Activated CD4-positive, alpha-beta T cell treated with anti-CD3 and anti-CD28 coated beads, Interleukin-2, amount 50 U/mL, for 48 hours (primary cell): ENCODE measurements at places on chromosomes 12 and 14.

DNA sequence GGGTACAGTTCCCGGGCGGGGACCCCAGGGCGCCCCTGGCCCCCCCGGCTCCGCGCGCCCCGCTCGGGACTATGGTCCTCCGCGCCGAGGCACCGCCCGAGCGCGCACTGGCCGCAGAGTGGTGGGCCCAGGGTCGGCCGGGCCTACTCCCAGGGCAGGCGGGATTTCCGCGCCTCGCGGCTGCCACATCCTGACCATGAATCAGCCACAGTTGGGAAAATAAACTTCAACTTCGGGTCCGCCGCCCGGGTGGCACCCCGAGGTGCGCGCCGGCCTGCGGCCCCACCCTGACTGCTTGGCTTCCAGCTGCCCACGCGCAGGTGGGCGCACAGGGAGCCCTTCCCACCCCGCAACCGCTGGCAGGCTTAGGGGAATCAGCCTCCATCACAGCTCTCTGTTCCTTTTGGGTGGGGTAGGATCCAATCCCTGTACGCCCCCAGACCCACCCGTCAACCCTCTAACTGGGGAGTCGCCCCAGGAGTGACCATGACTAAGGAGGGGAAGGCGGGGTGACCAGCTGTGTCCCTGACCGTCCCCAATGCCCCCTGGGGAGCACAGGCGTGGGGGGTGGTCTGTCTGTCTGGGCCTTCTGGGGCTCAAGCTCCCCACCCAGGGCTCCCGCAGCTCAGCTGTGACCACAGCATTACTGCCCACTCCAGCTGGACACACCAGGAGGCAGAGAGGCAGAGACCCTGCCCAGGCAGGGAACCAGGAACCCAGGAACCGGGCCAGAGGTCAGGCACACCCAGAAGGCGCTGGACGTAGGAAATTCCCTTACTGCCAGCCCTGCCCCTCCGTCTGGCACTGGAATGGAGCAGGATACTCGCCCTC, 678 bp downstream of the INF2 start:
- peak; percentile 40 for DNase-seq

DNA sequence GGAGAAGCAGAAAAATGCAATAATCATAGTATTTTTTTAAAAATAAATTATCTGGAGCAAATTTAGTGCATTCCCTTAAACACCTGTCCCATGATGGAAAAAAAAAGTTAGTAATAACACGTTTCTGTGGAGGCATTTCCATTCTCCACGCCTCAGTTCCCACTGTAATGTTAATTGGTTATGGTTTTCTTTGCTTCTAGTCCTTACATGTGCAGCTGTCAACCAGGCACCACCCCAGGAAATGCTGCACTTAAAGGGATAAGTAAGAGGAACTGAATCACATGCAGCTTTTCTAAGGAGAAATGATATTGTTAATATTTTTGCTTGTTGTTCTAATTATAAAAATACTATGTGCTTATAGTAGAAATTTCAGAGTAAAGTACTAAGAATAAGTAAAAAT, 240.3 kb downstream of the ZFP36L1 start:
- DNase-seq = no peak

DNA sequence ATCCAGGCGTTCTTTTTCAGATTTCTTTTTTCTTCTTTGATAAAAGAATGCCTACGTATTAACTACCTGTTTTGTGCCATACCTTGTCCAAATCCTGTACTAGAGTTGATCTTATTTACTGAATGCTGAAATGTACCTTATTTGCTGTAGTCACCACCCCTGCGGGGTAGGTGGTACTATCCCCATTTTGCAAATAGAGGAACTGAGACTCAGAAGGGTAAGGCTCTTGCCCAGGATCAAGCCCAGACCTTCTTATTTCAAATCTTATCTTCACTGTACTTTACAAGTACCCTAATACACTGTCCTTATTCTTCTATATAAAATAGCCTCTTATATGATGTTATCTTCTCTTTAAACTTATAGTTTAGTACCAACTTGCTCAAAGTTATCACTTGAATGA, 206.5 kb downstream of the SLC41A2 start:
- no peak for DNase-seq

- no peak for DNase-seq
These were observed 17.1 kb upstream of the BICD1 start for GRCh38 chr12:32089586-32089985.

GRCh38 chr12:52032804-52033445, 18.3 kb upstream of the NR4A1 start:
- peak; percentile 93 for DNase-seq

DNA sequence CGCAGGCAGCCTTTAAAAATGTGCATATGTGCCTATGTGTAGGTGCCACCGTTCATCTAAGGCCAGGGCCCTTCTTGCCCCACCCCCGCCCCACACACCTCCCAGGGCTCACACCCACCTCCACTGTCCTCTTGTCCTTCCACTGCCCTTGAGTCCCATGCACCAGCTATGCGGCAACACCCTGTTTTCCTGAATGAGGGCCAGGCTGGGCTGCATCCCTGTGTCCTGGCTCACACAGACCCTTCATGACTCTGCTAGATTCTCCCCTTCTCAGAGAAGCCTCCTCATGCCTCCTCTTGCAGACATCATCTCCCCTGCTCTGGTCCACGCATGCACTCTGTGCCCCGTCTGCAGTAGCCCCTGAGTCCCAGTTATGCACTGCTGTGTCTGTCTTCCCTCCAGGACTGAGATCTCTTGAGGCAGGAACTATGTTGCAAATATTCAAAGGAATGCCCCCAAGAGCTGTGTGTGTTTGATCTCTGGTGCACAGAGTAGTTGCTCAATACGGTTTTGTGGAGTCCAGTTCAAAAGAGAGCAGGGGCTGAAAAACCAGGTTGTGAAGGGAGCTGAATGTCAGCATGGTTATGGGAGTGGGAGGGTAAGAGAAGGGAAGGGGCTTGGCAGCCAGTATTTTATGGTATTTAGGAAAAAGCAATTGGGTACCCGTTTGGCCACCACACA, 47.3 kb upstream of the ESRRB start:
- no peak for DNase-seq
